ENCODE measurements at places on chromosomes 6 and 20.

DNA sequence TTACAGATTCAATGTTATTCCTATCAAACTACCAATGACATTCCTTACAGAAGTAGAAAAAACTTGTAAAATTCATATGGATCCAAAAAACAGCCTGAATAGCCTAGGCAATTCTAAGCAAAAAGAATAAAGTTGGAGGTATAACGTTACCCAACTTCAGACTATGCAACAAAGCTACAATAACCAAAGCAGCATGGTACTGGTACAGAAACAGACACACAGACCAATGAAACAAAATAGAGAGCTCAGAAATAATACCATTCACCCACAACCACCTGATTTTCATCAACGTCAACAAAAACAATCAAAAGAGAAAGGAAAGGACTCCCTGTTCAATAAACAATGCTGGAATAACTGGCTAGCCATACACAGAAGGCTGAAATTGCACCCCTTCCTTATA lies 17.2 kb upstream of the PLN start:
- DNase-seq, result no peak

DNA sequence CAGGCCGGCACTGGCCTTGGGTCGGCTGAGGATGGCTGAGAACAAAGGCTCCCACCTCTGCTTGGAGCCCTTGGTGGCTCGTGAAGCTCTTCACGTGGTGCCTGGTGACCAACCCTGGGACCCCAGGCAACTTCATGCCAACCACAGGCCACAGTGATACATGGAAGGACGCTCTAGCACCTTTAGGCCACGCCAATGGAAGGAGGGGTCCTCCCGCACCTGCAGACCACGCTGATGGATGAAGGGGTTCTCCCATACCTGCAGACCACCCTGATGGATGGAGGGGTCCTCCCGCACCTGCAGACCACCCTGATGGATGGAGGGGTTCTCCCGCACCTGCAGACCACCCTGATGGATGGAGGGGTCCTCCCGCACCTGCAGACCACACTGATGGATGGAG lies 62.5 kb downstream of the ERMARD start:
- DNase-seq, result no peak

DNA sequence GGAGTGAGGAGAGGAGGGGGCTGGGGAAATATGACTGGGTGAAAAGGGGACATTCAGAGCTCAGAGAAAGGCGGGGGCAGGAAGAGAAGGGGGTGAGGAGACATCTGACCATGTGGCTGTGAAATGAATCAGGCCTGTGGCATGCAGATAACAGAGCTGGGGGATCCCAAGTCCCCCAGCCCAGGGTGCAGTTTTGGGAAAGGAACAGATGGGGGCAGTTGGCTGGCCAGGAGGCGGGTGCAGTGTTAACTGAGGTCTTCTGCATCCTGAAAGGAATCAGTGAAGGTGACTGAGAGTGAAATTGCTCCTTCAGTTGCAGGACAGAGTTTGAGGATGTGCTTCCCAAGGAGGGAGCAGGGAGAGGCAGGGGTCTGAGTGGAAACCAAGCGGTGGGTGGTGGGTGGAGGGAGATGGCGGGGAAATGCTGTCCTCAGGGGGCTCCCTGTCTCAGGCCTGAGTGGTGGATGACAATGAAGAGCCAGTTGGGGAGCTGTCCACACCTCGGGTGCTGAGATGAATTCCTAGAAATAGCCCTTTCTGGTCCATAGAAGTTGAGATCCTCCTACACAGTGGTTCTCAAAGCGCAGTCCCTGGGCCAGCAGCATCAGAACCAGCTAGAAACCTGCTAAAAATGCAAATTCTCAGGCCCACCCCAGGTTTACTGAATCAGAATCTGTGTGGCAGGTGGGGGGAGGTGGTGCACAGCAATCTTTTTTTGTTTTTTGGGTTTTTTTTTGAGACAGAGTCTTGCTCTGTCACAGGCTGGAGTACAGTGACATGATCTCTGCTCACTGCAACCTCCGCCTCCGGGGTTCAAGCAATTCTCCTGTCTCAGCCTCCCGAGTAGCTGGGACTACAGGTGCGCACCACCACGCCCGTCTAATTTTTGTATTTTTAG lies 26.0 kb upstream of the CCDC167 start:
- DNase-seq, result peak; percentile 32

DNA sequence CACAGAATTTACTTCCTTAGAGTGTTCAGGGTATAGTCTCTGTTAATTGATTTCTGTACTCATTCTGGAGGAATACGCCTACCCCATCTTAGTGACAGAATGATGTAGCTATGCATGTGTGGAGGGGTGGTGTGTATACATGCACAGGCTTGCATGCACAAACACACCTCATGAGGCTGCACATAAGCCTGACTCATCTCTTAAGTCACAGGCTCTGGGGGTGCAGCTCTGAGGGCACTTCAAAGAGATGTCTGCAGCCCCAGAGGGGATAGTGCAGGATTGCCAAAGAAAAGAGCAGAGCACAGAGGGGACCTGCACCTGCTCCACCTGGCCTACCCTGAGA lies 24.6 kb downstream of the TBX18 start:
- DNase-seq, result peak; percentile 31

GRCh38 chr6:134882426-134883038 lies 67.4 kb downstream of the ALDH8A1 start:
- DNase-seq, result peak; percentile 50

DNA sequence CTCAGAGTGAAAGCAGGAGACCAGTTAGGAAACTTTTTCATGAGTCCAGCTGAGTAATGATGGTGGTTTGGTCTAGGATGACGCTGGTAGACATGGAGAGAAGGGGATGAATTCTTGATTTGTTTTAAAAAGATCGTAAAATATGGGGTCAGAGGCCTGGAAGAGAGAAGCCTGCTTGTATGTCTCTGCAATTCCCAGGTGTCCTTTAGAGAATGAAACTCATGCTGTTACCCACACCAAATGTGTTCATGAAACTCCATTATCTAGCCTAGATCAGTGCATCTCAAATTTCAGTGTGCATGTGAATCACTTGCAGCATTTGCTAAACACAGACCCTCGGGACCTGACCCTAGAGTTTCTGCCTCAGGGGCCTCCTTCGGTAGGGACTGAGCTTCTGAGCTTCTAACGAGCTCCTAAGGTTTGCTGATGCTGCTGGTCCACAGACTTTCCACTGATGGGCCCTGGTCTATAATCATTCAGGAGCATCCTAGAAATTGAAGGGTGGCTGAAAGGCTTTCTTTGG lies 302.0 kb upstream of the PLCB4 start:
- DNase-seq, result peak; percentile 25

DNA sequence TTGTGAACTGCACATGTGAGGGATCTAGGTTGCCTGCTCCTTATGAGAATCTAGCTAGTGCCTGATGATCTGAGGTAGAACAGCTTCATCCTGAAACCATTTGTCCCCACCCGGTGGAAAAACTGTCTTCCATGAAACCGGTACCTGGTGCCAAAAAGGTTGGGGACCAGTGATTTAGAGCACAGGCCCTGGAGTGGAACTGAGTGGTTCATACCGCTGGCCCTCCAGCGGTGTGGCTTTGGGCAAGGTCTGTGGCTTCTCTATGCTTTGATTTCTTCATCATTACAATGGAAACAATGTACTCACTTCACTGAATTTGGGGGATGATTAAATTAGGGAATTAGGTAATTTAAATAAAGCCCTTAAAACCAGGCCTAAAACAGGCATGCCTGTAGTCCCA lies 36.3 kb downstream of the CD164 start:
- no peak for DNase-seq

GRCh38 chr6:79134699-79135474 lies 56.8 kb upstream of the PHIP start:
- DNase-seq, result no peak

- no peak for DNase-seq
Measured at GRCh38 chr20:46182276-46183200, 64.4 kb downstream of the CD40 start.

DNA sequence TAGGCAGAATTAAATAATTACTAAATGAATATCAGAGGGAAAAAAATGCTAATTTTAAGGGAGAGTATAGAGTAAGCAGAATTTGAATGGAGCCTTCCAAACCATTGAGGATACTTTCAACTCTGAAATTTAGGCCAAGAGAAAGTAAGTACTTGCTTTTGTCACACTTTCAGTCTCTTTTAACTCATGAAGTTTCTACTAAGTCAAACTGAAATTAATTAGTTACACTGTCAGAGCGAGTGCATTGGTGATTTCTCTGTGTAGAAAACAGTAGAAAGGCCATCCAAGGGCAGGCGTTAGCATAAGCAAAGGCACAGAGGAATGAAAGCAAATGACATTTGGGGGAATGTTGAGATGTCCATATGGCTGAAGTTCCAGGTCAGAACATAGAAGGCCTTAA lies 92.9 kb downstream of the PLEKHG1 start:
- DNase-seq, result no peak

DNA sequence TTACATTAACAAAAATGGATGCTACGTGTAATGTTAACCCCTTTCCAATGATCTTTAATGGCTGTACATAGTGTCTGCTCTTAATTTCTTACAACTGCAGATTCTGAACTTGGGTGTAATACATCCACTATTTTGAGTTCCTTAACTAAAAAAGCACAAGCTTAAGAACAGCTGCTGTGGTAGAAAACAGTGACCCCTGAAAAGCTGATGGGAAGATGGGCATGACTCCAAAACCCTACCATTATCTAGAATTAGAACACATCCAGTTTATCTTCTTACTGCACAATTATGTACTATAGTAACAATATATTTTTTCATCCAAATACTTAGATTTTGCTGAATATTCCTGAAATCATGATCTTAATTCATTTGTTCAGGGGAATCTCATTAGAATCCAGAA lies 49.3 kb downstream of the LYRM4 start:
- DNase-seq, result peak; percentile 35

DNA sequence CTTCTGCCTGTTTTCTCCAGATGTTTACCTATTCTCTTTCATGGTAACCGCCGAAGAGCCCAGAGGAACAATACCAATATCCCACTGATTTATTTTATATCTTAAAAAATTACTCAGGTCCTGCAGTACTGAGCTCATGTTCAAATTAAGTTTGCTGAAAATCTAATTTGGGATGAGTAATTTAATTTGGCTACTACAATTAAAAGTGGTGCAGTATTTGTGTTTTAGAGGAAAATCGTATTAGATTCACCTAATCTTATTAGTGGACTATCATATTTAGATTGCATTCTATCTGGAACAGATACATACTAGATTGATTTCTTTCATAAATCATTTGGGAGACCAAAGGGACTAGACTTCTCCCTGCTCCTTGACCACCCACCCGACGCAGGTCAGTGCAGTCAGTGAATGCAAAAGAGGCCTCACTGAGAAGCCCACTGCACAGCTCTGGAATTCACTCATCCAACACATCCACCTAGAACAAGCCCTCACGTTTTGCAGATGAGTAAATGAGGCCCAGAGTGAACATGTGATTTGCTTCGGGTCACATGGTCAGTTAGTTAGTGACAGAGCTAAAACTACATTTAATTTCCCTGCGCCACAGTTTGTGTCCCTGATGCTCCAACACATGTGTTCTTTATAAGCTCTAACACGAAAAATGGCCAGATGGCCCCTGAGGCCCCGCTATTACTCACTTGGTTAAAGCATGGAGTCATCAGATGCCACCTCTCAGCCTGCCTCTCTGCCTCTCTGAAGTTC lies 101.8 kb downstream of the TRERF1 start:
- DNase-seq, result no peak

All from LHCN-M2 (cell line).